ENCODE measurements at places on chromosomes 5 and 9. TPM values are rescaled to one million over a fixed set of nuclear protein-coding genes. Genes with fewer than 3 reads are reported as not detected.

GRCh38 chr5:161189452-161189851 is 337.4 kb upstream of the ATP10B start:
- DNase-seq = no peak

DNA sequence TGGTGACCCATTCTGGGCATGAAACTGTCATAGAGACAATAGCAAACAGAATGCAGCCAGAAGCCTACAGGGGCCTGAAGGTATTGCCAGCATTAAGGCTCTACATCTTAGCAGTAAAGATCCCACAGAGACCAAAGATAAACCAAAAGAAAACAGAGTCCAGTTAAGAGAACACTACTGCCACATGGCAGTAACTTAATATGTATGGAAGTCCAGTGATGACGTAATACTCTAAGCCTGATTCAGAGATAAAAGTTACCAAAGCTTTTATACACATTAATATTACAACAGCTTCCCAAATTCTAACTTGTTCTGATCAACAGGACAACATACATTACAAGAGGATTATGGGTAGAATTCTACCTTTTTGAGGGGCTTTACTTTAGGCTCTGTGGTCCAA is 371.5 kb downstream of the PRELID2 start:
- DNase-seq = no peak

GRCh38 chr5:26492906-26493459 is 545.4 kb downstream of the CDH9 start:
- no peak for DNase-seq

STK32A gene
- 1.8 TPM for total RNA-seq

- no peak for DNase-seq
Measured at GRCh38 chr5:133709209-133709725, 96.9 kb upstream of the FSTL4 start.

- DNase-seq = no peak
Measured at GRCh38 chr5:176906126-176906525, 7.0 kb upstream of the HK3 start.

GRCh38 chr5:52743529-52743928 is 44.2 kb upstream of the ITGA1 start:
- no peak for DNase-seq

SPATA31A3 gene
- not detected for total RNA-seq

GRCh38 chr5:179974946-179975712 is 67.4 kb upstream of the TBC1D9B start:
- no peak for DNase-seq

SLCO6A1 gene
- not detected for total RNA-seq

BSPRY gene
- total RNA-seq = not detected

GRCh38 chr5:101160002-101160401 is 256.9 kb upstream of the ST8SIA4 start:
- DNase-seq = no peak

PRKACG gene
- total RNA-seq = not detected

DNA sequence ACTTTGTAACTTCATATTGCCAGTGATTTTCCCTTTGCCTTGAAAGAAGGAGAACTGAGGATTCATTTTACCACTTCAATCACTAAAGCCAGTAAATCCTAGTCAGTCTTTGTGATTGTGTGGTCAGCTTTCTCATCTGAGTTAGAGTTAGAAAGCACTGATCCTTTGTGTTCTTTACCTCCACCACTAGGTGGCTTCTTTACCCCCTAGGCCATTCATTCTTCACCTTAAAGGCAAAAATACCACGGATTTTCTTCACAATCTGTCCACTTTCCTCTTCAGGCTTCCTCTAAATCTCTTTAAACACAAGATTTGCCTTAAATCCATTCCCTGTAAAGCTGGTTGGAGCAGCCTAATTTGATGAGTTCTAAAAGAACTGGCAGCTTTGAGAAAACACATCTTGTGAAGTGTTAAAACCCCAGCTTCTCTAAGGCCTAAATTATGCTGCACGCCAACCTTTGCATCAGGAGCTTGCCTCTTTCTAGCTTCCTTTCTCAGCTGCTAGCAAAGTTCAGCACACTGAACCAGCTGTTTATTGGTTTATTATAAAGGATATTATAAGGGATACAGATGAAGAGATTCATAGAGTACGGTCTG is 20.4 kb downstream of the BDP1 start:
- DNase-seq = peak; percentile 60

EPB41L4A gene
- total RNA-seq = 0.72 TPM

GRCh38 chr9:125240649-125240999 is 519 bp downstream of the HSPA5 start:
- DNase-seq = no peak

- DNase-seq = no peak
Measured at GRCh38 chr9:90107040-90107725, 502.4 kb downstream of the GADD45G start.

DNA sequence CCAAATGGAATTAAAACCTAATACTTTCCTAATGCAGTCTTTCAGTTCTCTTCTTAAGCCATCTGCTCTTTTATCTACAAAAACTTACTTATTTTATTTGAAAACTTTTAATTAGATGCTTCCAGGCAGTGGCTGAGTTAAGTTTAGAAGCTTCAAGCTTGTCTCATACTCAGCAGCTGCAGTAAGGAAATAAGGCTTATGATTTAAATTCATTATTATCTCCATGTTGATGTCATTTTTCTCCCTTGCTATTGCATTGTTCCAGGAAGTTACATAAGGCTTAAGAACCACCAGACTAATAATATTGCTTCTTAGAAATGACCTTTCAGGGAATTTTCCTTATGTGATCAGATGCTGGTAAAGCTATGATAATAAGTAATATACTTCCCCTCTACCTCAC is 119.6 kb downstream of the PPP2R2B start:
- DNase-seq = no peak

GRCh38 chr9:133685653-133686609 is 49.8 kb downstream of the DBH start:
- no peak for DNase-seq

GCNT4 gene
- total RNA-seq = 2.7 TPM

- DNase-seq = no peak
Measured at GRCh38 chr5:14339468-14339867, 196.3 kb downstream of the TRIO start.

DNA sequence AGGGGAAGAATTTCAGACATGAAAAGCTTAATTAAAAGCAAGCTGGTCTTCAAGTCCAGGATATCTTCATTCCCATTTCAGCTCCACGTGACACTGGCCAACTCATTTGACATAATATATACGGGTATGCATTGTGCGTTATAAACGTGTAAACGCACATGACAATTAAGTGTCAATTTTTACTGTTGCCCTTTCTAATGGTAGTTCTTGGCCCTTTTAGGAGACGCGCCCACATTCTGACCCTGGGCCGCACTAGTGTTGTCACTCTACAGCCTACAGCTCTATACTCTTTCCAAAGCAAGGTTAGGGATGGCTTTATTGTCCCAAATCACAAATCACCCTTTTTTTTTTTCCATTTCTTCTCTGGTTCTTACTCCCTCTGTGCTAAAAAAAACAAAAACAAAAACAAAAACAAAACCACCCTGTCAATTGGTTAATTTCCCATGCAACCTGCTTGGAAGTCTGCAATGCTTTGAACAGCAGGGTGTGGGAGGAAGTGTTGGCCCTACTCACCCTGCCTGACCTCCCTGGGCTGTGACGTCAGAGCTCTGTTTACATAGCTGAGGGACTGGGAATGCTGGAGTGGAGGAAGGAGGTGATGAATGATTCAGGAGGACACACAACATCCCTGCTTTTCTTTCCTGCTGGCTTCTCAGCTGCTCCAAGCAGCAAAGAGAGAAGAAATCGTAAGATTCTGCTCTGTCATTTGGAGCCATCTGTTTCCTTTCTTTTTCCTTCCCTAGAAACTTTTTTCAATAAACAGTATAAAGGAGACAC is 19.3 kb downstream of the RFK start:
- peak; percentile 79 for DNase-seq

DNA sequence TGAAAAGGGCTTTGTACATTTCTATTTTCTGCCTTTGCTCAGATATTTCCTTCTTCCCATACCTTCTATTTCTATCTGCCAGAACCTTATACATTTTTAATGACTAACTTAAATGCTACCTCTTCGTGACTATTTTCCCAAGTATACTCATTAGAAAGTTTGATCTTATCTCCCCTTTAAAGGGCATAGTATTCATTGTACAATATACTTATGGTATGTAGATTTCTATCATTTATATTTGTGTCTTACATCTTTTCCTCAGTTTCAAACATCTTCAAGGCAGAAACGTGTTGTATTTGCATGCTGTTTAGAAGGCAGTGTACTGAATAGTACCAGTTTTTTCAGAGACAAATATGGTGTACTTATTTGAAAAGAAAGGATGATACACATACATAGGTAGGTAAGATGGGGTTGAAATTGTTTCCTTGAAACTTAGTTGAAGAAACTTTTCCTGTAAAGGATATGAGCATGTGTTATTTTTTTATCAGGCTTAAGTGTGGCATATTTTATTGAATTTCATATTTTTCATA is 518.1 kb upstream of the NUDT12 start:
- no peak for DNase-seq

- DNase-seq = no peak
Measured at GRCh38 chr5:142959683-142960657, 189.8 kb downstream of the ARHGAP26 start.
